Erythroblast (primary cell): ENCODE measurements at places on chromosomes 6 and 20.

- no peak for DNase-seq
Measured at GRCh38 chr20:17629025-17629424, 53.0 kb downstream of the RRBP1 start.

DNA sequence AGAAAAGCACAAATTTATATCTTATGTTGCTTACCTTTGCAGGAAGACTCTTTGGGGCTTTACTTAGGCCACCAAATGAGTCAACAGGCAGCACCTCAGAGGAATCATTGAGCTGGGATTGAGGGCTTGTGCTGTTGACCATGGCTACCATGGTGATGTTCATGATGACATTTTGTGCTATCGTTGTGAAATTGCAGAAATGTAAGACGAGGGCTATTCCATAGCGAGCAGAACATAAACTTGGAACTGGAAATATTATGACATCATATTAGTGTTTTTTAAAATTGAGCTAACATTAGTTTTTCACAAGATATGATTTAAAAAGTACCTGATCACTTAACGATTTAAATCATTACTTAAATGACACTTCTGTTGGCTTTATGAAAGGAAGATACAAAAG, 11.8 kb downstream of the SLC17A3 start:
- DNase-seq = no peak

DNA sequence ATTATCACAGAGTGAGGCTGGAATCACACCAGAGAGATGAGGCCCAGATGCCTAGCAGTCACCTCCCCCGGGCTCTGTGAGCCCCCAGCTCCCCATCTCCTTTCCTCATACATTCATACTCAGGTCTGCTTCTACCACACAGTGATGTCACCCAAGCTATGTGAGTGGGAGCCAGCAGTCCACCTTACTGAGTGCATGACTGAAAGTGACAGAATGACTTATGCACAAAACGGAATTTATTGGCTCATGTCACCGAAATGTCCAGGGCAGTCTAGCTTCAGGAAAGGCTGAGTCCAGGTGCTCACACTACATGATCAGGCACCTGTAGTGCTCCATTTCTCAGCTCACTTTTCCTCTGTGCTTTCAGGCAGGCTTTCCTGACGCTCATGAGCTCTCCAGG, 36.7 kb upstream of the CCN6 start:
- no peak for DNase-seq

GRCh38 chr6:24919056-24919892, 16.5 kb downstream of the RIPOR2 start:
- DNase-seq = no peak

DNA sequence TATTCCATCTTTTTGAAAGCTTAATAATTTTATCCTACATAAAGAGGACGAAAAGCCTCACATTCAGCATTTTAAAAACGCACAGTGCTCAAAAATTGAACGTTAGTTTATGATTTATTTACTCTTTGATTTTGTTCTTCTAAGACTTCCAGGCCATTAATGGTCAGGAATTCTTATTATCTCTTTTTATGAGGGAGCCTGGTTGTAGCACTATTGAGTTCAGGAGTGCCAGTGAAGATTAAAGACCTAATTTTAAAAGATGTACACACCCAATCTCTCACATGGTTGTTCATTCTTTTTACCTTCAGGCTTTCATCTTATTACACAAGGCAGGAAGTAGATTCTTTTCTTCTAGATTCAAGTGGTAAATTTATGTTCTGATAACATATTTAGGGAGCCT, 68.6 kb downstream of the HDDC2 start:
- DNase-seq = no peak

- DNase-seq = no peak
Measured at GRCh38 chr20:4568361-4568959, 153.2 kb upstream of the PRND start.

GRCh38 chr20:21272679-21273078, 30.5 kb upstream of the XRN2 start:
- DNase-seq = no peak
